Activated CD4-positive, alpha-beta T cell treated with anti-CD3 and anti-CD28 coated beads, Interleukin-2, amount 10 ng/mL, durations not matched to agents 24 days and 14 days (primary cell): ENCODE measurements at places on chromosomes 7 and 10. TPM values are rescaled to one million over a fixed set of nuclear protein-coding genes. Genes with fewer than 3 reads are reported as not detected.
A peak's percentile ranks its signal among the peaks of the same experiment; 100 is the strongest.

GRCh38 chr7:41720046-41720445, 17.2 kb upstream of the INHBA start:
- DNase-seq, result no peak

- no peak for DNase-seq
These were observed 28.9 kb downstream of the UNC5B start for GRCh38 chr10:71241114-71241829.

GRCh38 chr7:69817121-69817520, 218.8 kb downstream of the AUTS2 start:
- DNase-seq, result no peak

GRCh38 chr10:116132780-116133399, 140.1 kb downstream of the GFRA1 start:
- no peak for DNase-seq

GRCh38 chr10:11535346-11535959, 76.0 kb downstream of the USP6NL start:
- DNase-seq, result no peak

- DNase-seq, result no peak
These were observed 6.4 kb downstream of the DRGX start for GRCh38 chr10:49389361-49389933.

DNA sequence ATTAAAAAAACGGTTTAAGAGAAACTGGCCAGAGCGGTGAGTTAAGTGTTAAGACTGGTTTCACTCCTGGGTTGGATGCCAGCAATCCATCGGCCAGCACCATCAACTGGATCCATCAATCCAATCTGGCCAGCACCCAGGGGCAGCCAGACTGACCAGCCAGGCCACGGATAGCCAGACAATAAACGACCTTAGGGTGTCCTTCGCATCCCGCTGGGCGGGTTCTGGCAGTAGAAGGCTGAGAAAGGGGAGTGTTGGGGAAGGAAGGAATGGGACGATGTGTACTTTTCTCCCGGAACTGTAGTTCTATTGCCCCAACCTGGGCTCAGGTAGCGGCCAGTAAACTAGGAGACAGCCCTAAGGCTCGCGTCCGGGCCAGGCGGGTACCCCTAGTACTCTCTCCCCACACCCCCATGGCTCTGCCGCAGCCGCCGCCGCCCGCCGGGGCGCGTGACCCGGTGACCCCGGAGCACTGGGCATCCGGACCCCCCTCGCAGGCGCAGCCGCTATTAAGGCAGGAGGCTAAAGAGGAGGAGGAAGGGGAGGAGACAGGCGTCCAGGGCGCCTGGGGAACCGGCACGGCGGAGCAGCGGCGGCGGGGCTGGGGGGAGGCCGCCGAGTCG, at the start of gene CASD1:
TSS of gene CASD1 (plus strand) at position 546 of the 623 bp plus-strand sequence. CDS start 276 bp downstream, outside the sequence.
- peak; percentile 89 for DNase-seq

- peak; percentile 91 for DNase-seq
These were observed 5.3 kb downstream of the ESYT2 start for GRCh38 chr7:158824028-158824427.

GRCh38 chr7:137829337-137829992, 17.3 kb downstream of the DGKI start:
- DNase-seq, result no peak

RHOBTB1 gene
- 0.69 TPM in 1 of 2 replicates, not detected in the other for total RNA-seq

DNA sequence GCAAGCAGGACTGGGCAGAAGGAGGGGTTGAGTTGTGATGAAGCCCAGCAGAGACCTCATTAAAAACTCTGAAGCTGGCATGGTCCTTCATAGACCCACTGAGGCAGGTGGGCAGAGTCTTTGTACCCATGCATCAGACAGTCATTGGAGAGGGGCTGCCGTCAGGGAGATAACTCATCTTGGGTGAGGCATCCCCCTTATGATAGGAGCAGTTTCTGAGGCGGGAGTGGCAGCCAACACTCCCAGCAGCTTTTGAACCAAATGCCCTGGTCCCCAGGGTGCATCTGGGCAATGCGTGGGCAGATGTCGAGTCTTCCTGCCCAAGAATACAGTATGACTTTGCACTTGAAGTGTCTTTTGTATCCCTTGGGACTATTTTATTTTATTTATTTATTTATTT, 68.1 kb downstream of the HTR5A start:
- DNase-seq, result no peak

GRCh38 chr7:36630112-36630650, 94.1 kb downstream of the AOAH start:
- DNase-seq, result no peak

NPVF gene
- not detected in 2 replicates for total RNA-seq

GRCh38 chr7:152137476-152138025, 112.1 kb downstream of the GALNT11 start:
- DNase-seq, result no peak

GRCh38 chr7:52163311-52163710, 846.7 kb upstream of the COBL start:
- no peak for DNase-seq

NUTM2A gene
- total RNA-seq, result 0.12 TPM in 1 of 2 replicates, not detected in the other

DNA sequence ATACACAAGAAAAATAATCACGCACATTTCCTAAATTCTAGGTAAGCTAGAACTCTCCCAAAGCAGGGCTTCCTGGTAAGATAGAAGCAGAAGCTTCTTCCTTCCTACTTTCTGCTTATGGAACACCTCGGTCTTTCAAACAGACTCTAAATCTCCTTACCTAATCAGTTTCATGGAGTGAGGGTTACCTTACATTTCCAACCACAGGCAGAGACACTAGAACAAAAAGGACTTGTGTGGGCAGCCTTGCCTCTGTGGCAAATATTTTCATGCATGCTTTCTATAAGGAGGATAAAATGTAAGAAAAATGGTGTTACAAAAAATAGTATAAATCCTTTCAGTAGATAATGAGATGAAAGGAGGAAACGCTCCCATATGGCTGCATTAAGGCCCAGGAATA, 386.3 kb upstream of the SMIM30 start:
- no peak for DNase-seq

DNA sequence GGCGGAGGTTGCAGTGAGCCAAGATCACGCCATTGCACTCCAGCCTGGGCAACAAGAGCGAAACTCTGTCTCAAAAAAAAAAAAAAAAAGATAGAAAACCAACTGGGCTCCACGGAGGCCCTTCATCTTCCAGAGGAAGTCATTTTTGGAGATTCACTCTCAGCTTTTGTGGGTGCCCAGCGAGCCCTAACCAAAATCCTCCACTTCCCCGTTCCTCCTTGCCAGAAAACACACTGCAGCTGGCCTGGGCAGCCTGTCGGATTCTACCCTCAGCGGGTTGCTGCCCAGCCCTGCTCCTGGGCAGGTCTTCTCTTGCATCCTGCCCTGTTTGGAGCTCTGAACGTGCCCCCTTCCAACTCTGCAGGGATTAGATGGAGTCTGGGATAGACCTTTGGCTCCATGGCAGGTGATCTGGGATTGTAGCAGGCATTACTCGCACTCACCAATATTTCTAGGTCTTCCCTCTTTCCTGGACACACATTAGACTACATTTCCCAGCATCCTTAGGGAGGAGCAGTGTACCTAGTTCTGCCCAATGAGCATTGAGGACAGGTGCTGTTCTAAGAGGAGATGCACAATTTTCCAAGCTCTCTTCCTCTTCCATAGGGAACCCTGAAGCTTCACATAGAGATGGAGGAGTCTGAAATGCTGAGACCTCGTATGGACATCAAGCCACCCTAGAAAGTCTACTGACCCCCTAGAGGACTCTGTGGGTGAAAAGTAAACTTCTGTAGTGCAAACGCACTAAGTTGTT, 4.6 kb downstream of the GRID2IP start:
- no peak for DNase-seq

DNA sequence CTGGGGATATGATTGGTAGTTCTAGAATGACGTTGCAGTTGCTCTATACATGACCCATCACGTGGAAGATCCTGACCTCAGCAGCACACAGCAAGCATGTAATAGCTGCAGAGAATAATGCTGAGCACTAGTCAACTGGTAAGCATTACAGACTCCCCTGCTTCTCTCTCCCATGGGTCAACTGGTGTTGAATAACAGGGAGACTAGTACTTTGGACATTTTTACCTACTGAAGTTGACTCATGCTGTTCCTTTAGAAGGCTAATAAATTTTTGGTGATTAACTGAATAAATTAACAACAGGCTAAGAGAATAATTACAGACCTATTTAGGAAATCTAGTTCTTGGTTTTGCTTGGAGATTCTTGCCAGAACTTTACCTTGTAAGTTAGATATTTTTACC, 234.1 kb downstream of the AUTS2 start:
- no peak for DNase-seq

DNA sequence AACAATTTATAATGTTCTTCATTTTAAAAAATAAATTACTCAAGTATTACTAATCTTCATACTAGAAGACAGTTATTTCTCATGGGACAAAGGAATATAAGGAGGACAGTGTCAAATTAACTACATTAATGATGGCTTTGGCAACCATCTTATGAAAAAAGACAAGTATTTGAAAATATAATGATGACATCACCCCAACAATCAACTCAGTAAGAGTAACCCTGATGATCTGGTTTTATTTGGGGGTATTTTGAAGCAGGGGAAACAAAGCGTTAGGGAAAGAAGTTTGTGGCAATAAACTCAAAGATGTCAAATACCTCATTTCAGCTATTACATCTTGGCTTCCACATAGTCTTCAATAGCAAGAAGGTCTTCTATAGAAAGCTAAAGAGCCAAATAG, 29.0 kb upstream of the RELN start:
- DNase-seq, result no peak

PDE1C gene
- total RNA-seq, result not detected in 2 replicates

PAX4 gene
- total RNA-seq, result not detected in 2 replicates

GRM3 gene
- total RNA-seq, result not detected in 2 replicates

GRCh38 chr10:60977161-60978122, 33.5 kb upstream of the RHOBTB1 start:
- DNase-seq, result no peak

GRCh38 chr7:142997456-142997989, 29.4 kb downstream of the OR9A2 start:
- no peak for DNase-seq

- DNase-seq, result no peak
These were observed 474.4 kb upstream of the GALNT17 start for GRCh38 chr7:70657571-70657970.

GRCh38 chr7:80472491-80473200, 39.2 kb downstream of the GNAT3 start:
- no peak for DNase-seq

GRCh38 chr7:148852272-148852671, 31.8 kb downstream of the EZH2 start:
- no peak for DNase-seq

DNA sequence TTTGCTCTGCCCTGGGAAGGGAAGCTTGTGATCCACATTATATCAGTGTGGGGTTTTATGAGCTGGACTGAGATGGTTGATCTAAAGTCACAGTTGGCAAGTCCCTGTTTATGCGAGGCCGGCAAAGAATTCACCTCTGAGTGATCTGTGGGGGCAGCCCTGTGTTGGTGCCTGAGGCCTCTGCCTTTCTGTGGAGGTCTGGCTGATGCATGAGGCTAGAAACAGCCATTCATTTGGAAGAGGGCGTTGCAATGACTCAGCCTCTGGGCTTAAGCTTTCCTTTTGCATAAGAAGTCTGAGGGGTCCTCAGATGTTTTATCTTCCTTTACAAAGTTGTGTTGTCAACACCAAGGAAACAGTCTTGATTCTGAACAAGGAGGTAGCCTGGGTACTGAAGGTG, 126.9 kb downstream of the MGMT start:
- no peak for DNase-seq

DNA sequence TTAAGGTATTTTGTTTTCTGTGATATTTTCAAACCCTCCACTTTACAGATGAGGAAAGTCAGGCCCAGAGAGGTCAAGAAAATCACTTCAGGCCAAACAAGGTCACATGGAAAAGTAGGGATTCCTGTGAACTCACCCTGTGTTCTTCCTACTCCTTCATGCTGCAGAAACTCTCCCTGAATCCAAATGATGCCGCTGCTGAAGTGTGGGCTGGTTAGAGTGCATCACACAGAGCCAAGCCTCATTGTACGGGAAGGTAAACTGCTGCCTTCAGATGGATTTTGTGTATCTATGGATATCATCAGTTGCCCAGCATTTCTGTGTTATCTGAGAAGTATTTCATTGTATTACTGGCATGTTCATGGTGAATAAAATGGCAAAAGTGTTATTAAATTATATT, 75.4 kb downstream of the NRG3 start:
- no peak for DNase-seq

DNA sequence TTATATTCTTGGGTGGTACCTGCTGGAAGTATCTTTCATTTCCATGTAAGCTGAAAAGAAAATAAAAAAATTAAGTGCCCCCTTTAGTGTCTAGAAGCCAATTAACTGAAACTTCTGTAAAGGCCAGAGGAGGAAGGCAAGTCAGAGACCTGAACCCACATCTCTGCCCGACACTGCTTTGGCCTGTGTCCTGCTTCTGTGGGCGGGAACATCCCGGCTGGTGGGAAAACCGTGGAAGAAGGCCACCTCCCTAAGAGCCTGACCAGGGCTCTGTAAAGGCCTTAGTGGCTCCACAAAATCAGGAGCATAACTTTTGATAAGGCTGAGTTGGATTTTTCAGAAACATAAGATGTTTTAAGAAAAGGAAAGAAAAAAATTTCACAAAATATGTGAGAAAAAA, 9.4 kb downstream of the CPXM2 start:
- no peak for DNase-seq

DNA sequence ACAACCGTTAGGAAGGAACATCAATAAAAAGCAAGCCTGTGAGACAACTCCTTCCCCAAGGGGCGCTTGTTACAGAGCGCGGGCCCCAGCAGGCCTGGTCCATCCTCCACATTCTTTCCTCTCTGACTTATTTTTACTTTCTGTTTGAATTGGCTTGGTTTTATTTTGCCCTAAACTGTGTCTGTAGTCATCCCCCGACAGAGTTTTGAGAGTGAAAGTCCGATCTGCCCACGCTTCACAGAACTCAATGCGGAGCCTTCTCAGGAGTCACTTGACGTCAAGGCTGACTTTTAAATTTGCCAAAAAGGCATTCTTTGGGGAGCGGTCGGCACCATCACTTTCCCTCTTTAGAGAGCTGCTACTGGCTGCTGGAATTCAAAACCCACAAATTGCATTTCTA, 150.1 kb upstream of the KLF6 start:
- peak; percentile 93 for DNase-seq

DNA sequence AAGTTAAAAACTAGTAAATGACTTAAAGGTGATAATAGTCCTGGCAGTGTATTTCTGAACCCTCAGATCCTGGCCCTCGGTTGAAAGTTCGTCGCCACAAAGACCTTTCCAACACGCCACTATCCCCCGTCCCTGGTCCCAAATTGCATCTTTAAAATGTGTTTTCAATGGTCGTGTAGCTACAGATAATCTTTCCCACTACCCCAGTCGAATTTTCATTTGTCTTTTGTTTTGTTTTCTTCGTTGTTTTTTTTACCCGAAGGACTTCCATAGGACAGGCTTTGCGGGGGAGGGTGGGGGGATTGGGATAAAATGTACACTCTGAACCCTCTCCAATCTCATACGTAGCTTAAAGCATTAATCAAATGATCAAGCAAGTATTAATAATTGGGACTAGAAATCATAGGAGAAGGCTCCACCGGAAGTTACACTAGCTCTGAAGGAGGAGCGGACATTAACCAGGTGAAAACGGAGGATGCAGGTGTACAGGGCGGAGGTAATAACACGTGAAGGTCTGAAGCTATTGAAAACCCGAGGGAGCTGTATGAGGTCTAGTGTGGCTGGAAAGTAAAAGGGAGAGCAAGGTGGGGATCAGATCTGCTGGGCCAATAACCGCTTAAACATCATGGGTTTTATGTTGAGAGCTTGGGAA, 32.8 kb upstream of the PHF14 start:
- peak; percentile 65 for DNase-seq
